ENCODE measurements at places on chromosomes 13 and 19. TPM values are rescaled to one million over a fixed set of nuclear protein-coding genes. Genes with fewer than 3 reads are reported as not detected.

Gene DCT
- 0.17 TPM for total RNA-seq

Gene ZNF180
- 8.8 TPM for total RNA-seq

Gene CFAP97D2
- total RNA-seq, result not detected

Gene ZBTB32
- not detected for total RNA-seq

Gene FGF22
- not detected for total RNA-seq

Gene TLE6
- 0.87 TPM for total RNA-seq

Gene ZNF439
- total RNA-seq, result 6.9 TPM

Gene ZNF540
- total RNA-seq, result 0.44 TPM

Gene ZNF534
- total RNA-seq, result 0.17 TPM

Gene PRKD2
- total RNA-seq, result 23.0 TPM

Data from smooth muscle cell of trachea (primary cell).